Activated CD4-positive, alpha-beta T cell treated with anti-CD3 and anti-CD28 coated beads for 36 hours (primary cell): ENCODE measurements at places on chromosomes 2 and 18.

GRCh38 chr18:79576686-79577351 lies 102.8 kb upstream of the CTDP1 start:
- DNase-seq: no peak

DNA sequence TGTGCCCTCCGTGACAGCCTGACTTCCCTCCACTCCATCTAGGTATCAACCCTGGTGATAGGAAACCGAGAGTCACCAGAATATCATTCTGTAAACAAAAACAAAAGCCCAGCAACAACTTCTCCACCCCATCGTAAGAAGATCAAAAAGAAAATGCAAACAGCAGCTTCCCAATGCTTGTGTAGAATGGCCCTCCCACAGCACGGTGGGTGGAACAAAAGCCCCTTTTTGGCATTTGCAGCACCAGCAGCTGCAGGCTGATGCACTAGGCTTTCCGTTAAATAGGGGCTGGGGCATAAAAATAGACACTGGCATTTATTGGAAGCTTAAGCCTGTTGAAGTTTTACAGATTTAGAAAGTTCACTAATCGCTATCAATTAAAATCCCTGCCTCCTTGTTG lies 513.0 kb downstream of the GALR1 start:
- no peak for DNase-seq

- no peak for DNase-seq
These were observed 10.6 kb upstream of the BIN1 start for GRCh38 chr2:127117603-127118002.

- DNase-seq: no peak
These were observed 5.7 kb downstream of the SMC6 start for GRCh38 chr2:17747684-17748452.

- DNase-seq: no peak
These were observed 179.1 kb downstream of the ANKRD44 start for GRCh38 chr2:197131558-197131855.
